ENCODE measurements at places on chromosomes 7 and 10.

GRCh38 chr10:75265856-75266255 lies 30.1 kb upstream of the COMTD1 start:
- no peak for DNase-seq

- no peak for DNase-seq
Observed at GRCh38 chr10:11150879-11151415, 133.3 kb downstream of the CELF2 start.

GRCh38 chr7:143490717-143491306 lies 13.1 kb downstream of the TAS2R41 start:
- DNase-seq = no peak

DNA sequence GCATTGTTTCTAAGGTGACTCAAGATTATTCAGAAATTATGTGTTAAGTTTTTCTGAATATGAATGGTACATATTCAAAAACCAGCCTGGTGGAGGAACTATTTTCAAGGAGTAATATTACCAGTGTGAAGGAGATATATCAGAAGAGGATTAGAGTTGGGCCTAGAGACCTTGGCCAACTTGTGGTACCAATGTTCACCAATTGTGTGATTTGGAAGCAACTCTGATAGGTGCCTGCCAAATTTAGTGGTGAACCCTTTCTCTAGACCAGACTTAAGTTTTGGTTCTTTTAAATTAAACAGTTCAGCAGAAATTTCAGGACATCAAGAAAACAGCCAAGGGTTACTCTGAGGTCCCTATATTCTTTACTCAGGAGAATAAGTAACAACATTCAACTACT lies 88.6 kb downstream of the RNLS start:
- DNase-seq = no peak

- no peak for DNase-seq
Observed at GRCh38 chr10:62008946-62009345, 107.4 kb downstream of the ARID5B start.

DNA sequence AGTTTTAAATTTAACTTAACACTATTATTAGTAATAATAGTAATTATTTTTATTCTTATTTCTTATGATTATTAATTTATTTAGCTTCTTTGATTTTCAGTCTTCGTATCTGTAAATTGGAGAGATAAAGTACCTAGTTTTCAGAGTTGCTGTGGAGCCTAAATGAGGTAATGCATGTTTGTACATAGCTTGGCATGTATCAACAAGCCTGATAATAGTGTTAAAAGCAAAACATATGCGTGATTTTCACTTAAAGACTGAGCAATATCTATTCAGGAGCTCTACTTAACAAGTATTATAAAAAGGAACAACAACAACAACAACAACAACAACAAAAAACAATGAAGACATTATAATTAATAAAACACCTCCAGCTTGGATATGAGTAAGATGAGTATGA lies 12.4 kb downstream of the CALCR start:
- DNase-seq = no peak

GRCh38 chr10:7408291-7409044 lies 2.4 kb downstream of the SFMBT2 start:
- no peak for DNase-seq

GRCh38 chr10:71281646-71282322 lies 37.3 kb upstream of the SLC29A3 start:
- DNase-seq = no peak

DNA sequence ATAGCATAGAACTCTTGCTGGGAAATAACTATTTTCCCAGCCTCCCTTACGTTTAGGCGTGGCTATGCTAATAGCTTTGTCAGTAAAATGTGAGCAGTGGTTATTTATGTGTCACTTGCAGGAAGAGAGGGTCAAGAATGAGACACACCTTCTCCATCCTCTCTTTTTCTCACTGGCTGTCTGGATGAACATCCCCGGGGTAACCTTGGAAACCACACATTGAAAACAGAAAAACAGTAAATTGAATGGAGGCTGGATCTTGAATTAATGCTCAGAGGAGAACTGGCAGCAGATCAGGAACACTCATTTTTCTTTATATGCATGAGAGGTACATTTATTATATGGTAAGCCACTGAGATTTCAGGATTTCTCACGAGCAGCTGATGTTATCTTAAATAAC lies 127.6 kb downstream of the DNAJB9 start:
- no peak for DNase-seq

- no peak for DNase-seq
Observed at GRCh38 chr10:85400981-85401695, 965.5 kb downstream of the GRID1 start.

GRCh38 chr7:128266883-128267594 lies 26.0 kb downstream of the LEP start:
- no peak for DNase-seq

DNA sequence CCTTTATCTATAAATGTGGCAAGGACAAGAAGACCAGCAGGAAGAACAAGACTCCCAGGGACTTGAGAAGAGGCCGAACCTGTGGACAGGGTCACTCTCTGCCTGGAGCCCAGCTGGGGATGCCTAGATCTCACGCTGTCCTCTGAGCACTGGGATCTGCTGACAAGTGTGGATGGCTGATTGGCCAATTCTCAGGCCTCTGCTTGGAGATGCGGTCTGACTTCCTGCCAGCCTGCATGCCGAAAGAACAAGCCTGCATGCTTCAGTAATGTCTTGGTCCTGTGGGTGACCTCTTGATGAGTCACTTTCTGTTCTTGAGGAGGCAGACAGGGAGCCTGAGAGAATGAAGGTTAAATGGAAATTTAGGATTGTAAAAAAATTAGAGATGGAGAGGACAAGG lies 84.7 kb downstream of the TMEM178B start:
- no peak for DNase-seq

DNA sequence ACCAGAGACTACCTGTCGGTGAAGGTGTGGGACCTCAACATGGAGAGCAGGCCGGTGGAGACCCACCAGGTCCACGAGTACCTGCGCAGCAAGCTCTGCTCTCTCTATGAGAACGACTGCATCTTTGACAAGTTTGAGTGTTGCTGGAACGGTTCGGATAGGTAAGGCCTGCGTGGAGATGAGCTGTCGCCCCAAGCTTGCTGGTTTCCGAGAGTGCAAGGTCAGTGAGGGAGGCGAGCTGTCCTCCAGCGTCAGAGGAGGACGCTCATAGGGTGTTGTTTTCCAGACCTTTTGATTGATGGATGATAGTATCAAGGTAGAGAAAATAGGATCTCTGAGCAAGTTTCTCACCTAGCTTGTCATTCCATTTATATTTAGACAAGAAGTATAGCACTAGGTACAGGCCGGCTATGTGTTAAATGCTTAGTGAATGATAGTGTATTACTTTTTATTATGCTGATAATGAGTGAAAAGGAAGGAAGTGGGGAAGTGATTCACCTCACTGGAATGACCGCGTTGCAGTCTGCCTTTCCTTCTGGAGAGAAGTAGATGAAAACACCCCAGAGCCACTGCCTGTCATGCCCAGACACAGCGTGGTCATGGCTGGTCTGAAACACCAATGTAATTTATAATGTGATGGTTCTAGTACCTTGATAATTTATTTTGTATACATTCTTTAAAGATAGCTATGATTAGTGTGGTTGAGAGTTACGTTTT lies 33.9 kb downstream of the BNIP3 start:
- DNase-seq = no peak

DNA sequence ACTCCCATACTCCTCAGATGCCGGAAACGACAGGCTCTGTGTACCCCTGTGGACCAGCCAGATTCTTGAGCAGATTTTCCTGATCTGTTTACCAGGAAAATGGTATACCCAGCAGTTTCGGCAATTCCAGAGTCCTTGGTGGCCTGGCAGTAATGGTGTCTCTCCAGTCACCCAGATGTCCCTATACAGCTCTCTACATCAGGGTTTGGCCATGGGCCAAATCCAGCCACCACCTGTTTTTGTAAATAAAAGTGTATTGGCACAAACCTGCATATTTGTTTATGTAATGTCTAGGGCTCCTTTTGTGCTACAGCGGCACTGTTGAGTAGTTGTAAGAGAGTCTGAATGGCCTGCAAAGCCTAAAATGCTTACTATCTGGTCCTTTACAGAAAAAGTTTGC lies 491.3 kb downstream of the RPS24 start:
- no peak for DNase-seq

- no peak for DNase-seq
Observed at GRCh38 chr7:44574287-44574872, 672 bp upstream of the DDX56 start.

DNA sequence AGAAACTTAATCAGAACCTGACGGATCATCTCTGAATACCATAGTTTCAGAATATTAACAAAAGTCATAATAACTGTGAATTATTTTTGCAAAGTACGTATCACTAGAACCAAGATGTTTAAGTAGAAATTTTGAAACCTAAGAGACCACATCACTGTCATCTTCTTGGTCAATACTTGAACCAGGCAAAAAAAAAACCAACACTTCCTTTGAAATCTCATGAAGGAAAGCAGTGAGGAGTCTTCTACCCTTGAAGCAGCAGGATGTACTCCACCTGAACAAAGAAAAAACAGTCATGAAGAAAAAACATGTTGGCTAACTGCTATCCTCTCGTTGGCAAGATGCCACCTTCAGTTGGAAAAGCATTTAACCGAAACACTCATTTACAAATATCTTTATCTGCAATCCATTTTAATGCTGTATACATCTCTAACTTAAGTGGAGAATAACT lies 82.4 kb downstream of the SRPK2 start:
- no peak for DNase-seq

GRCh38 chr10:85604884-85605283 lies 761.7 kb downstream of the GRID1 start:
- no peak for DNase-seq

DNA sequence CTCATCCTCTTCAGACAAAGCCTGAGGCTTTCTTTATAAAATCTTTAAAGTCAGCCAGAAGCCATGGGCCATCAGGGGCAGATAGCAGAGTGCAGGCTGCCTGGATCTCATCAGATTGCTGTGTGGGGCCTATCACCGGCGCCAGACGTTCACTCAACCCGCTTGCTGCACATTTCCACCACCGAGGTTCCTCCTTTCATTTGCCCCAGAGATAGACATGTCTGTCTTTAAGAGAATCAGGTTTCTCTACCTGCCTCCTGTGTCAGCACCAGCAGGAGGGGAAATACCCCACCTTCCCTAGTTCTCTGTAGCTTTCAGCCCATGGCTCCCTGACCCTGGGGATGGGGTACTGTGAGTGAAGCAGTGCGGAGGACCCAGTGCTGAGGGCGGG lies 22.0 kb downstream of the SLC18A2 start:
- no peak for DNase-seq

DNA sequence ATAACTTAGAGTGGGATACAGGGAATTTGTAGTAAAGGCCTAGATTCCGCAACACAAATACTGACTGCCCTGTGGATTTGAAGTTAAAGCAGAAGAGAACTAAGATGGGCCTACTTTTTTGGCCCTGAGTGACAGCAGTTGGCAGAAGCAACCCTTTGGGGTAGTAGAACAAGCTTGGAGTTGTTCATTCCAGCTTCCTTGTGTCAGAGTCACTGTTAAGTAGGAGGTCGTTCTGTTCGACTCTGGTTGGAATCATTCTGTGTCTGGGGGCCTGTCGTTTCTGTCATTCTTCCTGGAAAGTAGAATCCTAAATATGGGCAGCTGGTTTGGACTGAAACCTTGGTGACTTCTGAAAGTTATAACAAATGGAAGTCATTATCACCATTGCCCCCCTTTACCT lies 865.9 kb downstream of the LRMDA start:
- DNase-seq = no peak
